ENCODE measurements at places on chromosomes 6 and 20.

GRCh38 chr20:46087161-46087560 lies 2.6 kb downstream of the NCOA5 start:
- DNase-seq = no peak

GRCh38 chr6:155177363-155177961 lies 86.4 kb upstream of the CLDN20 start:
- DNase-seq = no peak

GRCh38 chr6:83365931-83366330 lies 64.9 kb downstream of the ME1 start:
- no peak for DNase-seq

GRCh38 chr6:111013144-111013915 lies 31.5 kb downstream of the RPF2 start:
- no peak for DNase-seq

DNA sequence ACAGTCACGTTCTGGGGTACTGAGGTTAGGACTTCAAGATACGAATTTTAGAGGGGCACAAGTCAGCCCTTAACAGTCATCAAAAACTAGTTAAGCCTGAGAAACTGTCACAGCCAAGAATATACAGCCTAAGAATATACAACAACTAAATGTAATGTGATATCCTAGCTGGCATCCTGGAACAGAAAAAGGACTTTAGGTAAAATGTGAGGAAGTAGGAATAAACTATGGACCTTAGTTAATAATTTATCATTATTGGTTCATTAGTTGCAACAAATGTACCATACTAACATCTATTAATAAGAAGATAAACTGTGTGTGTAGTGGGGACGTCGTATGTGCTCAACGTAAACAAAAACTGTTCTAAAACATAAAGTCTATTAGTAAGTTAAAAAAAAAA lies 1.1 kb downstream of the PNISR start:
- DNase-seq = no peak

- DNase-seq = no peak
Observed at GRCh38 chr6:43764772-43765171, 5.2 kb upstream of the VEGFA start.

- DNase-seq = no peak
Observed at GRCh38 chr6:25022140-25022553, 86.4 kb upstream of the RIPOR2 start.

- no peak for DNase-seq
Observed at GRCh38 chr6:75203721-75204120, 2.1 kb downstream of the COL12A1 start.

DNA sequence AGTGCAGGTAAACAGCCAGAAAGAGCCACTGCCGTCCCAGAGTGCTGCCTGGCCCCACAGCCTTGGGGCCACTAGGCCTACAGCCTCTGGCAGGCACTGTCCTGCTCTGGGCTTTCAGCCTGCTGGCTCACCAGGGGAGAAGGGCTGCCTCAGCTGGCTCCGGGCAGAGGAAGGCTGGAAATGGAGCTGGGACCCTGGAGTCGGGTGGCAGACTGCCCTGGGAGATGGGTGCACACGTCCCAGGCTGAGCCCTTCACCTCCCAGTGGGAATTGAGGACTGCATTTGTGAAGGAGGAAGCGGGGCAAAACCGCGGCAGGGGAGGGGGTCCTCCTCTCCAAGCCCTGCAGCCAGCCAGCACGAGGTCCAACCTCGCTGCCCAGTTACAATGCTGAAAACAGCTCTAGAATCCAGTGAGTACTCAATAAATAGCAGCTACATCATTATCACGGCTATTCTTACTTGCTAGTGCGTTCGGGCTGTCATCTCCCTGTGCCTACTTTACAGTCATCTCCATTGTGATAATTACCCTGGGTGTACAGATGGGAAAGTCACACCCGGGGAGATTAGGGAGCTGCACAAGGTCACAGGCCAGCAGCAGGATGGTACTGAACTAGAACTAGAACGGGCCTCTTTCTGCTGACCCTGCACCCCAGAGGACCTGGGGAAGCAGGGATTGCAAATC lies 13.1 kb downstream of the ACSS1 start:
- DNase-seq = no peak

DNA sequence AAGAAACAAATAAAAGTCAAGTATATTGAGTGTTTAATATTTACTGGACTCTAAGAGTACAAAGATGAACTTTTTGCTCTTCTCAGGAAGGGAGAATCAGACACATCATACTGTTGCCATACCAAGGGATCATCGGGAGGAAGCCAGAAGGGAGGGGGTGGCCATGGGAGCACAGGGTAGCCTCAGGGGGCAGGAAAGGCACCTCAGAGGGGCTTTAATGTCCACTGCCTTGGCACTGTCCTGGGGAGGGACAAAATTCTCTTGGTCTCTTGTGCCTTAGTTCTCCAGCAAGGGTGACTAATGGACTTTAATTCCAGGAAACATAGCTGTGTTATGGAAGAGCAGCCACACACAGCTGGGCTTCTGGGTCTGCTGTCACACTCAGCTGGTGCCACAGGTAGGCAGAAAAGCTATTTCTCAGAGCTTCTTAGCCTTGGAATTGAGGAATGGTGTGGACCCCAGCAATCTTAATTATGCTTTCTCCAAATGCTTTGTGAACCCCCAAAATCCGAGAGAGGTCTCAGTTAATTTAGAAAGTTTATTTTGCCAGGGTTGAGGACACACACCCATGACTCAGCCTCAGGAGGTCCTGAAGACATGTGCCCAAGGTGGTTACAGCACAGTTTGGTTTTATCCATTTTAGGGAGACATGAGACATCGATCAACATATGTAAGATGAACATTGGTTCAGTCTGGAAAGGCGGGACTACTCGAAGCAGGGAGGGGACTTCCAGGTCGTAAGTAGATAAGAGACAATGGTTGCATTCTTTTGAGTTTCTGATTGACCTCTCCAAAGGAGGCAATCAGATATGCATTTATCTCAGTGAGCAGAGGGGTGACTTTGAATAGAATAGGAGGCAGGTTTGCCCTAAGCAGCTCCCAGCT lies 53.2 kb downstream of the MRAP2 start:
- no peak for DNase-seq

DNA sequence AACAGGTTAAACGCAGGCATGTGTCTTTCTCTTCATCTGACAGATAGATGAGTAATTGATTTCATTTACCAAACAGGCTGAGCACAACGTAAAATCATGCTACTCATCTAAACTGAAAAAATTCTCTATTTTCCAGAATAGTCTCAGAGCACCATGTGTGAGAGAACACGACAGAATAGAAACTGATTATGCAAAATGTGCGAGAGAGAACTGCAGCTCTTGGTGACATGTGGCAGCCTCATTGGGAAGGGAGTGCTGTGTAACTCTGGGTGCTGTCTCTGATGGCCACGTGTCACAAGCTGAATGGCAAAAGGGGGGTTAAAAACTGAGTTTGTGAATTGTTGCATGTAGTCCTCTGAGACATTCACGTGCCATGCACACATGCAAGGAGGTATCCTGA lies 143.7 kb upstream of the ATXN1 start:
- no peak for DNase-seq

DNA sequence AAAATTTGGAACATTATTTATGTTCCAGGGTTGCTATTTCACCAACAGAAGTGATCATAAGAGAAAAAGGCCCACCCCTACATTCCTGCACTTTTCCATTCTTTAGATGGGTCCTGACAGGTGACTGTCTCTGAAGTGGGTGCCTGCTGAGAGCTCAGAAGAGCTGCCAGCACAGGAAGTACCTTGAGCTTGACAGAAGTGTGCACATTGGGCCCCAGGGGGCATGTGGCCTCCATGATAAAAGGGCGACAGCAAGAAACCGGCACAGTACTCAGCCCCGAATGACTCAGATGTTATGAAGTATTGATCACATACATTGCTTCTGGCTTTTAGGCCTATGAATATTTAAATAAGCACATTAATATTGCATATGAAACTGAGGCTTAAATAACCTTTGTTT lies 150.4 kb downstream of the PCSK2 start:
- no peak for DNase-seq

DNA sequence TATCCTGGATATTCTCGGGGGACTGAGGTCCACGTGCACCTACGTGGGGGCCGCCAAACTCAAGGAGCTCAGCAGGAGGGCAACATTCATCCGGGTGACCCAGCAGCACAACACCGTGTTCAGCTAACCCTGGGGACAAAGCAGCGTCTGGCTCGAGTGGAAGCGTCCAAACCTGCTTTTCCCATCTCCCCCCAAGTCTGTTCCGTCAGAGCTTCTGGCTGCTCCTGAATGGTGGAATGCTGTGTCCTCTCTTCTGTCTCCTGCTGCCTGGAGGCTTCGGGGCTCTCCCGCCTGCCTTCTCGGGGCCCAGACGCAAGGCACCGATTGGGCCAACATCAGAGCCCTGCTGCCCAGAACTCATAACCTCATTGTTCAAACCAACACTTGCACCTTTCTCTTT lies 56.7 kb downstream of the GMPR start:
- no peak for DNase-seq

- no peak for DNase-seq
Observed at GRCh38 chr6:145076115-145076841, 659.0 kb downstream of the EPM2A start.

- DNase-seq = no peak
Observed at GRCh38 chr6:53484476-53485280, 60.2 kb downstream of the GCLC start.

DNA sequence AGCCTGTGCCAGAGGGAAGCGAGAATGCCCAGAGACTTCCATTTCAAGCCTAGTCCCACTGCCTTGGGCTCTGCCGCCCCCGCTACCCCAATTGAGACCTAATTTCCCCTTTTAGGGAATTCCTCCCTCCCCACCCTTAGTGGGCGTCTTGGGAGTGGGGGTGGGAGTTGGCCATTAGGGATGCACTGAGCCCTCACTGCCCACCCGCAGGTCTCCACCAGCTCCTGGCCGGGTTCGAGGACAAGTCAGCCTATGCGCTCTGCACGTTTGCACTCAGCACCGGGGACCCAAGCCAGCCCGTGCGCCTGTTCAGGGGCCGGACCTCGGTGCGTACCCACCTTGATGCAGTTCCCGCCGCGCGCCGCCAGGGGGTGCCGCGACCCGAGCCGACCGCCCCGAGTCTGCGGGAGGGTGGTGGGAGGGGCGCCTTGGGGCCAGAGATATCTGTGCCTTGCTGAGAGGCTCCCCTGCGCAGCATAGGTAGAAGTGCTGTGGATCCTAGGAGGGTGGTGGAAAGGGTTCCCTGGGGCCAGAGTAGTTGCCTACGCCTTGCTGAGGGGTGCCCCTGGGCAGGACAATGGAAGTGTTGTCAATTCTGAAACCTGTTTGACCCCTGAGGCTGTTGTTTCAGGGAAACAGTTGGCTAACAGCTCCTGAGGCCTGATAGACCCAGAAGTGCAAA lies 9.2 kb downstream of the ITPA start:
- DNase-seq = peak; percentile 91

GRCh38 chr6:17855381-17855780 lies 132.1 kb downstream of the KIF13A start:
- no peak for DNase-seq

GRCh38 chr20:14947946-14948345 lies 610.5 kb upstream of the FLRT3 start:
- DNase-seq = no peak

DNA sequence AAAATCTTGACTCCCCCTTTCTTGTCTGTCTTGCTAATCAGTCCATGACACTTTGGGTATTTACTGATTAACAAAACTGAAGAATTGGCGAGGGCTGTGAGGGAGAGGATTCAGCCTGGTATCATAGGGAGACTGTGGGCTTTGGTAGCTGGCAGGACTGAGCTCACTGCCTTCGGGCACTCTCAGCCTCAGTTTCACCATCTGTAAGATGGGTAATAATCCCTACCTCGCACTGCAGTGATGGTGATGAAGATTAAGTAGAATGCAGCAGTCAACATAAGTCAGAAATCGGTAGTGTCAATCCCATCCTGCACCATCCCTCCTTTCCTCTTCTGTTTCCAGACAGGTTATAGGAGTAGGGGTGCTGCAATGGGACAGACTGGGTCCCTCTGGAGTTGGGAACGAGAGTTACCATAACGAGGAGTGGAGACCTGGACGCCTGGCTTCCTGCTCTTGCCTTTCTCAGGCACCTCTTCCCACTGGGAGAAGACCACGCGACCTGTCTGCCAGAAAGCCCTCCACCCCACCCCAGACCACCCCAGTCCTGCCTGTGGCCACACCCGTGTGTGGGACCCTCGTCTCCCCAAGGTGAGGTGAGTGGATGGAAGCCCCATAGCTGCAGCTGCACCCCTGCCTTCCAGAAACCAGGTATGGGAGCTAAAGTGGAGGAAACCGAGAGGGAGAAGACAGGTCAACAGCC lies 99.1 kb downstream of the SNX5 start:
- DNase-seq = no peak

GRCh38 chr6:80098392-80098791 lies 8.1 kb upstream of the BCKDHB start:
- no peak for DNase-seq

GRCh38 chr20:57749131-57749690 lies 39.4 kb upstream of the PMEPA1 start:
- DNase-seq = no peak

GRCh38 chr6:138691595-138692057 lies 81.9 kb upstream of the CCDC28A start:
- DNase-seq = no peak

- no peak for DNase-seq
Observed at GRCh38 chr6:134009876-134010275, 42.5 kb downstream of the SLC2A12 start.

DNA sequence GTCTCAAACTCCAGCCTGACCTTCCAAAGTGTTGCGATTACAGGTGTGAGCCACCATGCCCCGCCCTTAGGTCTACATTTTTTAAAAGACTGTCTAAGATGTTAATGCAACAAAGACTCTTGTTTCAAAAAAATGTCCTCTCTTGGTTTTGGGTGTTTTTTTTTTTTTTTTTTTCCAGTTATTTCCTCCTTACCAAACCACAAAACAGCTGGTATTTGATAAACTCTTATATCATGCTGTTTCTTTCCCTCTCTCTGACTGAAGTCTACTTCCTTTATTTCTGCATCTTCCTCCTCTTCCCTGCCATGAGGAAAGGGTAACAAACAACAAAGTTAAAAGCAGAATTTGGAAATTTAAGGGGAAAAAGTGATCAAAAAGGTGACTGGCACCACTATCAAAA lies 21.2 kb downstream of the STK38 start:
- DNase-seq = no peak

- DNase-seq = no peak
Observed at GRCh38 chr6:149230712-149231460, 86.6 kb upstream of the TAB2 start.

GRCh38 chr6:4133941-4134838 lies 1.2 kb downstream of the ECI2 start:
- no peak for DNase-seq

- no peak for DNase-seq
Observed at GRCh38 chr6:93894521-93894920, 475.2 kb upstream of the EPHA7 start.

GRCh38 chr6:8608737-8609136 lies 173.4 kb upstream of the SLC35B3 start:
- DNase-seq = no peak

DNA sequence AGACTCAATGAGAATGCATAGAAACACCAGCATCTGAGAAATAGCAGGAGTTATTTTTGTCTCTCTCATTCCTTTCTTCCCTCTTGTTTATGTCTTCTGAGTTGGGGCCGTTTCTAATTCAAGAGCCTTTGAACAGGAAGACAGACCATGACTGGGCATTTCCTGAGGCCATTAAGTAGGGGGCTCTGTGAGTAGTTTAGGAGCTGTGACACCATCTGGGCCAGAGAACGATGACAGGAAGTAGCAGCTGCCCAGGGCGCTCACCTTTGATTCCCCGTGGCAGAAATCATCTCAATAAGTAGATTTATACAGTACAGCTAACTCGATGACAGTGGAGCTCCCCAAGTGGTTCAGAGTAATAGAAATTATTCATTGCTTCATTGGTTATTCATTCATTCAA lies 298.4 kb upstream of the PLN start:
- DNase-seq = no peak

- DNase-seq = no peak
Observed at GRCh38 chr6:89297695-89298351, 17.3 kb downstream of the GABRR2 start.

Measured in Right ventricle myocardium inferior (tissue), 1 donor.